ENCODE measurements at places on chromosomes 6 and 20.

GRCh38 chr6:150813319-150813992 is 52.0 kb upstream of the MTHFD1L start:
- H3K4me3 ChIP-seq: no peak overlapping the region
- no peaks in the 10 kb centered on the region for H3K36me3 ChIP-seq
- H3K27me3 ChIP-seq: no peaks in the 10 kb centered on the region
- peaks cover 7% of the 10 kb centered on the region for H3K4me1 ChIP-seq
- no peak overlapping the region for H3K27ac ChIP-seq

DNA sequence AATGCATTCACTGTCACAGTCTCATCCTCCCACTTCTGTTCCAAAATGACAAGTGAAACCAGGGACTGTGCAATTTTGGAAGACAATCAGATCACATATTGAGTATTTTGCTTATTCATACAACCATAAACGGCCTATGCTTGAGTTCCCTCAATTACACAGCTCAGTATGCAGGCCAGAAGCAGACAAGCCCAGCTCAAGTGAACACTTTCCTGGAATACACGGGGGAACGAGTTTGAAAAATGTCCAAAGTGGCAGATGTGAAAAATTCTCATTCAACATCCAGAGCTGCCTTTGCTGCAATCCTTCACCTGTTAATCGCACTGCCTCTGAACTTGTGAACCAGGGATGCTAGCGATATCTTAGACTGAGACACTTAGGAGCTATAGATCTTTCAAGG is 190.2 kb downstream of the COL9A1 start:
- H3K27ac ChIP-seq: no peak overlapping the region
- H3K4me1 ChIP-seq: peaks cover 6% of the 10 kb centered on the region
- no peak overlapping the region for H3K4me3 ChIP-seq
- H3K27me3 ChIP-seq: no peaks in the 10 kb centered on the region
- DNase-seq: no peak
- no peaks in the 10 kb centered on the region for H3K36me3 ChIP-seq

GRCh38 chr6:3899970-3900439 is 50.8 kb downstream of the FAM50B start:
- no peak overlapping the region for H3K27ac ChIP-seq
- H3K36me3 ChIP-seq: no peaks in the 10 kb centered on the region
- H3K4me3 ChIP-seq: no peak overlapping the region
- no peak for DNase-seq
- peaks cover 7% of the 10 kb centered on the region for H3K27me3 ChIP-seq
- peaks cover 35% of the 10 kb centered on the region for H3K4me1 ChIP-seq

DNA sequence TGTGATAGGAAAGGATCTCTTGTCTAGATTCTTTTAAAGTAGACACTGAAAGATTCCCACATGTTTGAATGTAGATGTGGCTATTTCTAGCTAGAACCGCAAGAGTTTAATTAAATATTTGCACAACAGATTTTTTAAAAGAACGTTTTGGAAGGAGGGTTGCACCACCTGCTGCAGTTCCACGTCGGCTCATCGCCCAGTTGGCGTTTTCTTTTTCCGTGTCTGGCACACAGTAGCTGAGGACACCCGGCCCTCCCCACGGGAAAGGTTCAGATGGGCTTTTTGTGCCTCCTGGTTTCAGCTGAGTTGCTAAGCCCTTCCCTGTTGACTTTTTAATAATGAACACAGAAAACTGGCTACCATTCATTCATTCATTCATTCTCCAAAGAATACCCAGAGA is 41.8 kb upstream of the DOK5 start:
- no peak overlapping the region for H3K4me3 ChIP-seq
- no peak for DNase-seq
- H3K27me3 ChIP-seq: no peaks in the 10 kb centered on the region
- H3K4me1 ChIP-seq: peaks cover 13% of the 10 kb centered on the region

Measured in WTC11 (cell line).